HFF-Myc (cell line): ENCODE measurements at places on chromosomes 16 and 17.

- DNase-seq: no peak
Measured at GRCh38 chr17:3535253-3535995, 22.2 kb downstream of the TRPV3 start.

- DNase-seq: no peak
Measured at GRCh38 chr17:8921147-8921546, 44.4 kb downstream of the PIK3R5 start.

DNA sequence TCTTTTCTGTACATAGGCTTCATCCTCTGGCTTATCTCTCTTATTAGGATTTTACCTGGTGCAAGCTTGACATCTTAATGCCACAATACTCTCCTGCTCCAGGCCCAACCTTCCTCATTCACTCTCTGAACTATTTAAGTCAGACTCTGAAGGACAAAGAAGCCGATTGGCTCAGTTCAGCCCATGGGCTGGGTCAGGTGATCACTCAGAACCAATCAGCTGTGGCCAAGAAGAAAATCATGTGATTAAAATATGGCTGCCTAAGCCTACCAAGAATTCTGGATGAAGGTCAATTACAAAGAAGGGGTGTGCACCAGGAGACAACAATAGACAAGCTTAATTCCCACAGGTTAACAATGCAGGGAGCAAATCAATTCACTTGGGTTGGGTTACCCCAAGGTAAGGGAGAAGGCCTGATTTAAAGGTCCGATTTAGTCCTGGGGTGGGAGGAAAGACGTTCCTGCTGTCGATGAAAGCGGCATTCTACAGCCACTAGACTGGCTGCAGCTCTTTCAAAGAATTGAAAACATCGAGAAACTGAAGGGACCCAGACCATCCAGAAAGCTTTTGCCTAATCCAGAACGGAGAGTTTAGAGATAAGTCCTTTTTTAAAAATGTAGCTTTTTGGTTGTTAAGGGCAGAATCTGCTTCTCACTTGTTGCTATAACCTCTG is 42.9 kb upstream of the NFAT5 start:
- DNase-seq: no peak

GRCh38 chr16:4385789-4386450 is 14.3 kb downstream of the VASN start:
- DNase-seq: no peak

DNA sequence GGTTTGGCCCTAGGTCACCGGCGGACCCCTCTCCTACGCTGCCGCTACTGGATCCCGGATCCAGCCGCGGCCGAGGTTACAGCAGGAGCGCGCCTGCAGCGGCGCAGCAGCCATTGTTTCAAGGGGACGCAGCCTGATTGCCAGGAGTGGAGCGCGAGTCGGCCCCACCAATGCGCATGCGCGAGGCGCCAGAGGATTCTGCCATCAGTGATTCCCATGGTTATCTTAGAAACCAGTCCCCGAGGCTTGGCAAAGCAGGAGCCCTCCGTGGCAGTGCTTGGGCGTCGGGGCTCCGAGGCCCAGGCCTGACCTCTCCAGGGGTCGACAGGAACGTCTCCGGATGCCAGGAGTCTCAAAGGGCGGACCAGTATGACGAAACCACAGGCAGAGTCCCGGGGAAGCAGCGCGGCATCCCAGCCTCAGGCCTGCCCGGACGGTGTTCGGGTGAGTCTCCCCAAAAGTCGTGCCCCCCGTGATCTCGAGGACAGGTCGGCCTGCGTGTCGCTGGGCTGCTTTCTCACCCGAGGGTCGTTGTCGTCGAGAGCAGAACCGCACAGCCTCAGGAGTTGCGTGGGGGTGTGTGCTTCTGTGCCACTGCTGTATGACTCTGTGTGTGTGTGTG is 608.5 kb downstream of the KCNJ18 start:
- no peak for DNase-seq

GRCh38 chr17:66445229-66445628 is 142.8 kb downstream of the PRKCA start:
- no peak for DNase-seq

DNA sequence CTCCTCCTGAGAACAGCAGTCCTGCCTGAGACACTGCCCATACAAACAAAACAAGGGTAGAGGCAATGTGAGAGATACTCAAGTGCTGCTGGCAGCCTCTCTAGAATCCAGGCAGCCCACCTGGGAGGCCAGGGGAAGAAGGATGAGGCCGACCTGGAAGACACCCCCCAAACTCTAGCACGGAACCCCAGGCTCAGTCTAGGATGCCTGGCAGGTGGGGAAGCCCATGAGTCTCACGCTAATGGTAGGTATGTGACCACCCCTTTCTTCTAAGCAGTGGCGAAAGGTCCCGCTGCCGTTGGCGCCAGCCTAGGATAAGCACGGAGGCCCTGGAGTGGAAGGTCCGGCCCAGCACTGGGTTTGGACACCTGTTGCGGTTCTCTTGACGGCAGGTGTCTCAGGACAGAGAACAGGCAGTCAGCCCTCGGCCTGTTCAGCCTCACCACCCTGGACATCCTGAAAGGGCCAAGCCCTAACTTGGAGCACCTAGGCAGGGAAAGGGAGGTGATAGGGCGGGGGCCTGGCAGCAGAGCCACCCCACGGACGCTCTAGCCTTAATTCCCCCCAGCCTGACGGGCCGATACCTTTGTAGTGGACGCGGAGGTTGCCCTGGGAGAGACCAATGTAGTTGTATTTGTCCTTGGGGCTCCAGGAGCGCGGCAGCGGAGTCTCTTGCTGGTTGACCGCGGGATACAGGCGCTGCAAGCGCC is 487 bp downstream of the RANBP10 start:
- no peak for DNase-seq

DNA sequence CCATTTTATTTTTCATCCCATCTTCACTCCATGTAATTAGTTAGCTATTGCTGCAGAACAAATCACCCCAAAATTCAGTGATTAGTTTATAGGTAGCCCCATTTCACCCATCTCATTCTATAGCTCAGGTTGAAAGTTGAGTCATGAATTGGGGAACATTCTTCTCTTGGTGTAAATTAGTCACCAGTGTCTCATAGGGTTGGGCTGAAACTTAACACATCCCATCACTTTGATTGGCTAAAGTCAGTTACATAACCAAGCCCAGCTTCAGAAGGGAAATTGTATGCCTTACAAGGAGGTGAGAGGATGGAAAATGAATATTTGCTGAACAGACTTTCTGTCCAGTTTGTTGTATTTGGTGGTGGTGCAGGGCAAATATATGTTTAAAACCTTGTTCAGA is 477.5 kb downstream of the WWOX start:
- no peak for DNase-seq

DNA sequence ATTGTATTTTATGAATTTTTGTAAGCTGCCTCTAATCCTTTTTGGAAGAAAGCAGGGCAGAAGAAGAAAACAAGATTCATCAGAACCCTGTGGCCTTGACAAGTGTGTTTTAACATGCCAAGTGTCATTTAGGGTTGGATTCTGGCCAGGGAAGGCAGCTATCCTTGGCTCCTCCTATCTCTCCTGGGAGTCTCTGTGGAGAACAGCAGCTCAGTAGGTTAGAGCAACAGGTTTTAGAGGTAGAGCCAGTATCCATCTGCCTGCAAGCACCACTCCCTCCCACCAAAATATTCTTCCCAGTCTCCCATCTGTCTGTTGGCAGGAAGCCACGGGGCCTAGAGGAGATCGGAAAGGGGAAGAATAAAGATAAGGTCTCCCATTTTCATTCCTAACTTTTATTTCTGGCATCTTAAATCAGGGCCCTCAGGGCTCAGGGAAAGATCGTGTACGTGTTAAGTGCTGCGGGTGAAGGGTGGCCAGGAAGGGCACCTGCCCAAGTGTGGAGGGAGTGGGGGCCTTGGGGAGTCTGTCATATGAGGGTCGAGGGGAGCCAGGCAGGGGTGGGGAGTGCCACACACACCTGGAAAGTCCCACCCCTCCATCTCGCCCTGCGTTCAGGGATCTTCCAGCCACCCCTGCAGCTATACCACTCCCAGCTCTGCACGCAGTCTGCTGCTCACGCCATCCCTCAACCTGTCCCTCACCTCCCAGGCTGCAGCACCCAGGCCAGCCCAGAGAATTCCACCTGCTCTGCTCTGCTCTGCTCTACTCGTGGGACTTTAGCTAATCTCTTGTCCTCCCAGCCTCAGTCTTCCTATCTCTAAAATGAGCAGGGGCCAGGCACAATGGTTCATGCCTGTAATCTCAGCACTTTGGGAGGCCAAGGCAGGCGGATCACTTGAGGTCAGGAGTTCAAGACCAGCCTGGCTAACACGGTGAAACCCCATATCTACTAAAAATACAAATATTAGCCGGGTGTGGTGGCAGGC is 17.1 kb upstream of the CPSF4L start:
- DNase-seq: no peak

- DNase-seq: no peak
Measured at GRCh38 chr16:76574651-76575050, 297.4 kb downstream of the CNTNAP4 start.
